ENCODE measurements at places on chromosomes 7 and 10.

DNA sequence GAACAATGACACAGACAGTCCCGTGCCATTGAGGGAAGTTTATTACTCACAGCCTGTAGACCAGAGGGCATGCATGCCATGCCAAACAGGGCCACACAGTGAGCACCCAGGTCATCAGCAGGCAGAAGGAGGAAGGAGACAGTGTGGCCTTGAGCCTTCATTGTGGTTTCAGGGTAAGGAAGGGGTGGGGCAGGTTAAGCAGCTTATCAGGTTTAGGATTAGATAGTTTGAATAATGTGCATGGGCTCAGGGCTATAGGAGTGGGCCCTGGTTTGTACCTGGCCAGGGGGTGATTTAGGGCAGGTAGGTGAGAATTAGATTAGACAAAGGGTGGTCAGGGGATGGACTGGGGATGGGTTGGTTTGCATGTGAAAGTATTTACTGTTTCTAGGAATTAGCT lies 67.9 kb downstream of the ADCY1 start:
- H3K27me3 ChIP-seq, result peaks cover 14% of the 10 kb centered on the region
- no peak overlapping the region for H3K4me3 ChIP-seq
- no peak for DNase-seq
- no peak overlapping the region for H3K27ac ChIP-seq
- H3K4me1 ChIP-seq, result no peaks in the 10 kb centered on the region

GRCh38 chr7:128323040-128323439 lies 20.7 kb downstream of the RBM28 start:
- H3K36me3 ChIP-seq, result peaks cover 38% of the 10 kb centered on the region
- peak overlapping the region; percentile 15 for H3K27ac ChIP-seq
- peaks cover 42% of the 10 kb centered on the region for H3K4me1 ChIP-seq
- H3K4me3 ChIP-seq, result no peak overlapping the region
- DNase-seq, result no peak
- H3K27me3 ChIP-seq, result no peaks in the 10 kb centered on the region

GRCh38 chr10:50392966-50393718 lies 141.8 kb upstream of the ASAH2 start:
- peaks cover 24% of the 10 kb centered on the region for H3K4me1 ChIP-seq
- H3K4me3 ChIP-seq, result no peak overlapping the region

GRCh38 chr7:107212725-107213124 lies 43.9 kb downstream of the HBP1 start:
- DNase-seq, result no peak
- H3K4me1 ChIP-seq, result no peaks in the 10 kb centered on the region
- H3K27ac ChIP-seq, result no peak overlapping the region
- no peak overlapping the region for H3K4me3 ChIP-seq
- no peaks in the 10 kb centered on the region for H3K27me3 ChIP-seq

DNA sequence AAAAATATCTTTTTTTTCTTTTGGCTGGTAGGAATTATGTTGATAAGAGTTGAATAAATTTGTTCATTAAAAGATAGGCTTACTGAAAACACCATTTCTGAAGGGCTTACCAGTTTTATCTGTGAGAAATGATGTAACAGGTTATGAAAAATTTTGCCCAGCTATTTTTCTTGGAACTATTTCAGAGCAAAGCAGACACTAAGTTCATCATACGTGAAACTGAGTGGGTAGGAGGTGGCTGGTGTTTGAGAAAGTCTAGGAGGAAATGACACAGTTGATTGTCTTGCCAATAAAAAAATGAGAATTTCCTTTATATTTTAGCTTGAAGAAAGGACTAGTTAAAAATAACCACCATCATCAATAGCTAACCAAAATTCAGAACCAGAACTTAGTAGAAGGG lies 6.2 kb upstream of the MRC1 start:
- DNase-seq, result no peak
- peaks cover 2% of the 10 kb centered on the region for H3K36me3 ChIP-seq
- H3K27ac ChIP-seq, result no peak overlapping the region
- no peak overlapping the region for H3K4me3 ChIP-seq
- H3K27me3 ChIP-seq, result peaks cover 4% of the 10 kb centered on the region

DNA sequence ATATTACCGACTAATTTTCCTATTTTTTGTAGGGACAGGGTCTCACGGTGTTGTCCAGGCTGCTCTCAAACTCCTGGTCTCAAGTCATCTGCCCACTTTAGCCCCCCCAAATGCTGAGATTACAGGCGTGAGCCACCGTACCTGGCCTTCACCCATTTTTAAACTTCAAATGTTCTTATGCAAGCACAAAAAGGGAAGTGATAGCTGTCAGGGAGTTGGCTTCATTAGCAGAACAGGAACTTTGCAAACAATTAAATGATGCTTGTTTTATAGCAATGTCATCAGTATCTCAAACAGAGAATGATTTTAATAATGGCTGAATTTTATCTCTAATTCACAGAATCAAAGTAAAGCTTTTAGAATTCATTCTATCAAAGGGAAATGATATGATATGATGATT lies 49.8 kb upstream of the FAM171A1 start:
- no peak overlapping the region for H3K27ac ChIP-seq
- H3K4me1 ChIP-seq, result no peaks in the 10 kb centered on the region
- DNase-seq, result no peak
- no peak overlapping the region for H3K4me3 ChIP-seq

- H3K4me3 ChIP-seq, result no peak overlapping the region
- DNase-seq, result no peak
- H3K27me3 ChIP-seq, result no peaks in the 10 kb centered on the region
- no peaks in the 10 kb centered on the region for H3K4me1 ChIP-seq
- H3K36me3 ChIP-seq, result no peaks in the 10 kb centered on the region
These were observed 105.6 kb upstream of the COL1A2 start for GRCh38 chr7:94289071-94289470.

DNA sequence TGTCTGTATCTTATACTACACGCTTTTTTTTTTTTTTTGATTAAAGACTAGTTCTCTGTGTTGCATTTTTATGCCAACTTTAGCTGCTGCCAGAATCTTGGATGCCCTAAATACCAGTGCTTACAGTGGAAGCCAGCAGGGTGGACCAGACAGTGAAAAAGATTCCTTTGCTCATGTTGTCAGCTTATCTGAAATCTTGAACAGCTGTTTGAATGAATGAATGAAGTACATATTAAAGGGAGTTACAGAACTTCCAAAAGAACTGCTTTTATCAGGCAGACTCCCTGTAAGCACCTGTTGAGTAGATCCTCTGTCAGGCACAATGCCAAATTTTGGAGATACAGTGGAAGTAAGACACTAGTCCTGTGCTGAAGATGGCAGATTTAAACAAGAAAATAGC lies 184.9 kb downstream of the PPP1R9A start:
- H3K27me3 ChIP-seq, result no peaks in the 10 kb centered on the region
- H3K4me3 ChIP-seq, result no peak overlapping the region
- no peaks in the 10 kb centered on the region for H3K4me1 ChIP-seq
- H3K27ac ChIP-seq, result no peak overlapping the region

GRCh38 chr7:54831046-54831643 lies 72.1 kb upstream of the SEC61G start:
- no peaks in the 10 kb centered on the region for H3K4me1 ChIP-seq
- H3K36me3 ChIP-seq, result no peaks in the 10 kb centered on the region
- H3K27ac ChIP-seq, result no peak overlapping the region
- DNase-seq, result no peak
- H3K27me3 ChIP-seq, result peaks cover 14% of the 10 kb centered on the region
- H3K4me3 ChIP-seq, result no peak overlapping the region

- H3K27me3 ChIP-seq, result no peaks in the 10 kb centered on the region
- no peaks in the 10 kb centered on the region for H3K36me3 ChIP-seq
- no peaks in the 10 kb centered on the region for H3K4me1 ChIP-seq
- no peak overlapping the region for H3K27ac ChIP-seq
- no peak for DNase-seq
- H3K4me3 ChIP-seq, result no peak overlapping the region
These were observed 211.2 kb downstream of the CRPPA start for GRCh38 chr7:16210171-16210570.

All from effector memory CD8-positive, alpha-beta T cell (primary cell).